Mesenteric fat pad (tissue), 1 donor: ENCODE measurements at places on chromosomes 7 and 10. TPM values are rescaled to one million over a fixed set of nuclear protein-coding genes. Genes with fewer than 3 reads are reported as not detected.

- DNase-seq, result no peak
These were observed 30.0 kb downstream of the GUSB start for GRCh38 chr7:65951837-65952578.

The EN2 gene
- 0.22 TPM for total RNA-seq

The PLEKHS1 gene
- total RNA-seq, result 0.13 TPM

The CCAR1 gene
- 51.9 TPM for total RNA-seq

The STEAP1B gene
- total RNA-seq, result 2.6 TPM

The NME8 gene
- total RNA-seq, result 0.45 TPM

DNA sequence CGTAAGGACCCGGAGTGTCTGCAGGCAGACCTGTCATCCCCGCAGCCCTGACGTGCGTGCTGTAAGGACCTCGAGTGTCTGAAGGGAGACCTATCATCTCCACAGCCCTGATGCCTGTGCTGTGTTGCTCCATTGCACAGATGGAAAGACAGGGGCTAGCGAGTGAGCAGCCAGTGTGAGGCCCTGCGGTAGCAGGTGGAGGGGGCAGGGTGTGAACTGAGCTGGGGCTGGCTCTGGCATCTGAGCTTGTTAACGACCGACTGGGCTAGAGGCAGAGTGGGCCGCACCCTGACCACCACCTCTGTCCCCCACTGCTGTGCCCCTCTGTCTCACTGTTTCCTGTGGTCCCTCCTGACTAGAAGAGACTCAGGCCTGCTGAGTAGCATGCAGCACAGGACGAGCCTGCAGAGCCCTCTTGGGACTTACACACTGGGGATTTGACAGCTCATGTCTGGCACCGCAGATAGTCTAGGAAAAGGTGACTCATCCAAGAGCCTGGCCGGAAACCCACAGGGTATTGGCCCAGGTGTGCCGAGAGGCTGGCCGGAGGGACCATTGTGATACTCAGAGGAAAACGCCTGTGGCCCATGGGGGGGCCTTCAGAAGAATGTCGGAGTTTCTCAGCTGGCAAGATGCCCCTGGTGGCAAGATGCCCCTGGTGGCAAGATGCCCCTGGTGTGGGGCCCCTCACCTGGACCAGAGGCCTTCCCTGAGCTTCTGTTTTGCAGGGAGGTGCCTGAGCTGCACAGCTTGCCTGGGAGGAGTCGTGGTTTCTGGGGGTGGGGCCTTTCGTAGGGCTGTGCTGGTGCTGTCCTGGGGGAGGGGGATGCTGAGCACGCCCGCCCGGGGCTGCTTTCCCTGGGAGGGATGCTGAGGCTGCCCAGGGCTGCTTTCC, 34.3 kb downstream of the INPP5A start:
- DNase-seq, result no peak

DNA sequence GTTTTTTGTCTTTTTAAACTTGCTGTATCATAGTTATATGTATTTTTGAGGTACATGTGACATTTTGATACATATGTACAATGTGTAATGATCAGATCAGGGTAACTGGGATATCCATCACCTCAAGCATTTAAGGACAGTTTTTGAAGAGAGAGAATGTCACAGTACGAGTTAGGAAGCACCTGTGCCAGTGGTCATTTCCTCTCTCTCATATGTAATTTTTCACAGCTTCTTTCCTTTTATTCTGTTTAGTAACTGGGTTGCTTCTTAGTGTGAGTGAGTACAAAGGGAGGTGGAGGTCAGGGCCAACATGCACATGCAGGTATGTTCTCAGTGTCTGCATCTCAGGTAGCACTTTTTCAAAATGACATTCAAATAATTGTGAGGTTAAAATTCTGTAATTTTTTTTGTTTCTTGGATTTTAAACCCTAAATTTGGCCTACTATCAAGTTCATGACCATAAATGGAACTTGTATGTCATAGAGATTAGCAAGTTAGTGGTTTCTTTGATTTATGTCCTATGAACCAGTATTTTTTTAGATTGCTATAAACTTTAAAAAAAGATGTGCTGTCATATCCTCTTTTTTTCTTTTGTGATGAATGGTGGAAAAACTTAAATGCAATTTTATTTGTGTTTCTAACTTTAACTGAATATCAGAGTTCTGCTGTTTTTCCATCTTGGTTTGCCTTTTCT, 42.7 kb downstream of the SNX10 start:
- DNase-seq, result no peak

- DNase-seq, result no peak
These were observed 1177.6 kb upstream of the C7orf33 start for GRCh38 chr7:147412782-147413556.

- no peak for DNase-seq
These were observed 61.2 kb downstream of the SH3PXD2A start for GRCh38 chr10:103793920-103794883.

- no peak for DNase-seq
These were observed 337.4 kb upstream of the PODXL start for GRCh38 chr7:131893631-131894340.

GRCh38 chr10:114184276-114184675, 5.1 kb downstream of the TDRD1 start:
- DNase-seq, result no peak

The UCMA gene
- total RNA-seq, result not detected

DNA sequence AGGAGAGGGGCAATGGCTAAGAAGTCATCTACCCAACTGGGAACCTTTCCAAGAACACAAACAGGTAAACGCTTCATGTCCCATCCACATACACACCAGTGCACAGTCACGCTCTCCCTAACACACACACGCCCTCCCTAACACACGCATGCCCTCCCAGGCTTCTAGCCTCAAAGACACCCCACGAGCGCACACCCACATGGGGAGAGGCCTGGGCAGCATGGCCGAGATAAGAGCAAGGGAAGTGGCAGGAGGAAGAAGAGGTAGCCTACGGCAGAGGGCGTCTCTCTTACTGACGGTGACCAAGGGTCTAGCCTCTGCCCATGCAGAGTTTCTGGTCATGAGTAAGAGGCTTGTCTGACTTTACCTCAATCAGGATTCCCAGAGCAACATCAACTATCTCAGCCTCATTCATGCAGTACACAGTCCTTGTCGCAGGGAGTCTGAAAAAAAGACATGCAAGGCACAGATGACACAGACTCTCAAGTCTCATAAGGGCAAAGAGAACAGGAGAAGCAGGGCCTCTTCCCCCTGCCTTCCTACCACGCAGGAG, 3.1 kb downstream of the CYREN start:
- no peak for DNase-seq

DNA sequence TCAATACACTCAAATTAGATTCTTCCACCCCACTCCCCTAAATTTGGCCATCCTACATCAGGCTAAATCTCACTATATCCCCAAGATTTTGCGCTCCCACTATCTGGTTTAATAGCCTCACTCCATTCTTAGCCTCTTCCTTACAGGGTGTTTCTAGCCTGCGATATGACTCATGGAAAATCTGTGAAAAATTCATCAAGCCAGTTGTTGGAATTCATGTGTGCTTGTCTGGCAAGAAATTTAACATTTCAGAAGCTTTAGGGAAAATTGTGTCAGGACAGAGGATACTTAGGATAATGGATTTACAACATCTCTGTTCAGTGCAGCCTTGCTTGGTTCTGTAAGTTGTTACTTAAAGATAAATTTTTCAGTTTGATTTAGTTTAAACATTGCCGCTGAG, 1249.9 kb upstream of the AUTS2 start:
- no peak for DNase-seq

DNA sequence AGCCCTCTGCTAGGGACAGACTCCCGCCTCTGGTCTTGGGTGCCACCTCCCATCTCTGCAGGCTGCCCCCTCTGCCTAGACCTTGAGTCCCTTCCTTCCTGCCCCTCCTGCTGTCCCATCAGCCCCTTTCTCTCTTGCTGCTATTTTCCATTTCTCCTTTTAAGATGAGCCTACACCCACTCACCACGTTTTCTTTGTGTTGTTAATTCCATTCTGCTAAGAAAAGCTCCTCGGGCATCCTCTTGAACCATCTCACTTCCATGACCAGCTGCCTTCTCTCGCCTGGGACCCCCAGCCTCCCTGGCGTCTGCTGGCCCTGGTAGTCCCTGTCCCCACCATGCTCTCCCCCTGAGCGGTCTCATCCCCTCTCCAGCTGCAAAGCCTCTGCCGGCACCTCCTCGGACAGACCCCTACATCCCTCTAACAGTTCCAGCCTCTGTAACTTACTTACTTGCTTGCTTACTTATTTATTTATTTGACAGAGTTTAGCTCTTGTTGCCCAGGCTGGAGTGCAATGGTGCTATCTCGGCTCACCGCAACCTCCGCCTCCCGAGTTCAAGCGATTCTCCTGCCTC, 95.8 kb upstream of the SH2B2 start:
- DNase-seq, result no peak

GRCh38 chr7:48822138-48822537, 102.2 kb upstream of the CDC14C start:
- DNase-seq, result no peak

DNA sequence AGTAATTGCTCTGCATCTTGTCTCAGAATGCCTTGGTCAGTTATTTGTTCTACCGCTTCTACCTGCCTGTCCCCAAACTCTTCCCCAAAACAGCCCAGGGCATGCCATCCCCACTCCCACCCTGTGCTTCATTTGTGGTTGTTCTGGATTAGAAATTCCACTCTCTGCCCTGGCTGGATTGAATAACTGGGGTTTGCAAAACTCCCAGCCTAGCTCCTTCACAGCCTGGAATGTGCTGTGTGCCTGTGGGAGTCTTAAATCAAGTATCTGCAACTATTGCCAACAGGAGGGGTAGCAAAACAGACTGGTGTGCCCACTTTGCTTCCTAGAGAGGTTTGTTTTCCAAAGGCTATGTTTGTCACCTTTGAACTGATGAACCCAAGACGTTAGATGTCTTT, 24.2 kb downstream of the TSPAN15 start:
- no peak for DNase-seq

- DNase-seq, result no peak
These were observed 77.0 kb downstream of the HTR5A start for GRCh38 chr7:155147172-155147571.

- no peak for DNase-seq
These were observed 10.4 kb upstream of the CLCN1 start for GRCh38 chr7:143305423-143306070.

GRCh38 chr10:72297281-72297804, 23.6 kb downstream of the DDIT4 start:
- peak; percentile 95 for DNase-seq

DNA sequence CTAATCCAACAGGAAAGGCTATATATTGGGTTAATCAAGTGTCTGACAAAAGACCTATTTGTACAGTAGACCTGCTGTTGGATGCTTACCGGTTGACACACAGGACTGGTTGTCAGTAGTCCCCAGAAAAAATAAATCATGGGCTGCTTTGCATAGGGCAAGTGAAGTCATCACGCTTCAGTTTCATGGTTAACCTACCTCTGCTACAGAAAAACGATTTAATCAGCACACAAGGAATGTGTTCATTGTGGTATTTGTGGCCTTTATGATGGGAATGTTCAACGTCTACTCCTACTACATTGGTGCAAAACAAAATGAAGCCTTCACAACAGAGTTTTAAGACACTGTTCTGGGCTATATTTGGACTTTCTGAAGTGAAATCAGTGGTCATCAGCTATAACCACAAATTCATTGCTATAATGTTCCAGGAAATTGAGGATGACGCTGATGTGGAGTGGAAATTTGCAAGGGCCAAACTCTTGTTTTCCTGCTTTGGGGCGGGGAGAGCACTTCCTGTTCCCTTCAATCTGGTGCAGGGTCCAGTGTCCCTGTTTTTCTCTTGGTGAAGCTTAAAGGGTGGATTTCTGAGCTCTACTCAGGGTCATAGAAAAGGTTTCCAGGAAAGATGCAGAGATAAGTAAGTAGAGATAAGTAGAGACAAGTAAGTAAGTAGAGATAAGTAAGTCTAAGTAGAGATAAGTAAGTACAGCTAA, 39.3 kb upstream of the GGCT start:
- no peak for DNase-seq
